ENCODE measurements at places on chromosomes 2 and 18.

DNA sequence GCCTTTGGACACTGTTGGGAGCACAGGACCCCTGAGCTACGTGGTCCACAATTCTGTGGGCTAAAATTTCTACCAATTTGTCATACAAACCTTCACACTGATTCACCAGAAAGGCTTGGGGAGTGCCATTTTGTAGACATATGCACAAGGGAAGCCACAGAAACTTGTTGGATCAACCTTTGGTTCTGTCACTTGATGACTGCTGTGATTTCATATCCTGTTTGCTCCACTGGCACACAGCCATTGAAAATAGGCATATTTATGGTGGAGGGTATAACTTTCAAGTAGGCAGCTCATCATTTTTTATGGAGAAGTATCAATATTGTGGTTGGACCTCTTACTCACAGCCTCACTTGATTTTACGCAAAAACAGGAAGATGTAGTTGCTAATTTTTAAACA is 10.5 kb downstream of the NAPG start:
- no peak for DNase-seq

DNA sequence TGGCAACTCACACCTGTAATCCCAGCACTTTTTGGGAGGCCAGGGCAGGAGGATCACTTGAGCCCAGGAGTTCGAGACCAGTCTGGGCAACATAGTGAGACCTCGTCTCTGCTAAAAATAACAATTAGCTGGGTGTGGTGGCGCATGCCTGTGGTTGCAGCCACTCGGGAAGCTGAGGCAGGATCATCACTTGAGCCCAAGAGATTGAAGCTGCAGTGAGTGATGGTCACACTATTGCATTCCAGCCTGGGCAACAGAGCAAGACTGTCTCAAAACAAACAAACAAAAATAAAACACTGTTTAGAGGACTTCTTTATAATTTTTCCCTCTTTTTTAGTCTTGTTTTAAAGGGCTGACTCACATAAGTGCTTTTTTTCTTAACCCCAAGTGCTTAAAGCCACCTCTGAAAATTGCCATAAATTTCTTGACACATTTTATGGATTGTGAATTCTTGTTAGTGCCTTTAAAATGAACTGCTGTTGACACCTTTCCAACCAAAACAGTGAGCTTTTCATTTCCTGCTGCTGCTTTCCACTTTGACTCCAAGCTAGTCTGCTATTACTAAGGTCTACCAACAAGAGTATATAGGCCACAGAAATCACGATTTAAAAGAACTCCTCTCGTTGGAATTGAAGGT is 41.7 kb downstream of the CYP20A1 start:
- DNase-seq = no peak

DNA sequence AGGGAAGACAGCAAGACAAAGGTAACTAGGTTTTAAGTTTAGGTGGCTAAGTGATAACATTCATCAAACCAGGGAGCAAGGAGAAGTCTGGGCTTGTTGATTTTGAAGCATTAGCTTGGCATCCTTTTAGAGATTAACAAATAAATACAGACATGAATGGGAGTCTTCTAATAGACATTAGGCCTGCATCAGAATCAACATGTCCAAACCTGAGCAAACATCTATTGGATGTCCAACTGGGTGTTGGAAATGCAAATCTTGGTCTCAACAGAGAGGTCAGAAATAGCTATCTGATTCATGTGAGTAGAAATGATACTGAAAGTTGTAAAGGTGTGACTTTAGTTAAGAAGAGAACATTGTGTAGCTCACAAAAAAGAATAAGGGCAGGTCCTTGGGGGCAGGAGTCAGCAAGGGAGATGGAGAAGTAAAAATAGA is 85.5 kb upstream of the RND3 start:
- DNase-seq = no peak

DNA sequence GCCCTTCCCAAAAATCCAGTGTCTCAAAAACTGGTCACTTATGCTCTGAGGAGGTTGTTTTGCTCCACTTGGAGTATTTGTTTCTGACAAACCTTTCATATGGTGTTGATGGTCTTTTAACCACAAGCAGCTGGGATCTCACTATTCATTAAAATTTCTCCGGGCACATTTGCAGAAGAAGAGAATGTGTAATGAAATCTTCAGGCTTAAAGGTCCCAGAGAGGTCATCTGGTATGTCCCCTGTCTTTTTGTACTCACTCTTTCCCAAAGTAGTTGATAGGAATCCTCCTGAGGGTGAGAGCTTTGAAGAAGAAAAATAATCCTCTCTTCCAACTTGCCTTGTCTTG is 430.8 kb downstream of the SETBP1 start:
- no peak for DNase-seq

DNA sequence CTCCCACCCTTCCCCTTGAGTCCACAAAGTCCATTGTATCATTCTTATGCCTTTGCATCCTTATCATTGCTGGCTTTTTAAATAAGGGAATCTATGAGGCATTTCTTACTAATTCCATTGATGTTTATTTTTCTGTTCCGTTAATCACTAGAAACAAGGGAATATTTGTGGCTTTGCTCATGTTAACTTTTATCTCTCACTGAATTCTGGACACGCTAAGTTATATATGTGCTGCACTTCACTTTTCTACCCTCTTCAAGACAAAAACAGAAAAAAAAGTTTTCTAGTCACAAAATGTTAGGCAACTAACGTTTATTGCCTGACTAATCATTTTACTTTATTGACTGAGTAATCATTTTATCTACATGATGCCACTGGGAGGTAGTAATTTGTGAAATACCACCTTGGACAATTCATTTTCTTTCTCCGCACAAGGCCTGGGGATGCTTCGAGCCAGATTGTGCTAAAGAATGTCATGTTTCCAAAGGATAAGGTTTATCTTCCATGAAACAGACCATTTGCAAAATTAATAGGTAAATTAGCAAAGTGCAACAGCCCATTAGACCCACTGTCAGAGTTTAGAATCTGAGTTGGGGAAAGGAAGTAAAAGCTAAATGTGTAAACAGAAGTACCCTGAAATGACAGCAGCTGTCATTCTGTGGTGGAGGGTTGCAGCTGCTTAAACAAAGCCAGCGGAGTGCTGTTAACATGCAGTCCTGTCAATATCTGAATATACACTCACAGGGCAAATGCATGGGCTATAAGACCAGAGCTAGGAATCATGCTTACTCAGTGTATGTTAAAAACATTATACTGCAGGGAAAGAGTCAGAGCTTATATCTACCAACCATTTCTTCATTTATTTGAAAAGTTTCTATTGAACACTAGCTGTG is 658.7 kb downstream of the CNTNAP5 start:
- DNase-seq = no peak

DNA sequence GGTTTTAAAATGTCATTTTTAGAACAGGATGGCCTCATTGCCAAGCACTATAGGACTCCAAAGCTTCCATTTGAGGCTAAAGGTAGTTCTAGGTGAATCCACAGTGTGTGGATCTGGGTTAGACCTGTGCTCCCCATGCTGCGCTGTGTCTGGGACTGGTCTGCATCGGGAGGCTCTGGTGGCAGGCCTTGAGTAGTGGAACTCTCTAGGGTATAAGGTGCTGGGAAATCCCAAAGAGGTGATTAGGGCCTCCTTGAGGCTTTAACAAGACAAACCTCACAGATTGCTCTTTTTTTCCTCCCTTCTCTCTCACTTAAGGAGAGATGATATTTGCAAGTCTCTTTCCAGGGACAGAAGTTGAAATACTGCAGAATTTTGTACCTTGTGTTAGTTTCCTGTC is 9.3 kb downstream of the SEC11C start:
- no peak for DNase-seq

- no peak for DNase-seq
These were observed at the start of gene CNTNAP5 for GRCh38 chr2:124025171-124025580. Gene CNTNAP5, plus strand, starts transcription at chr2:124025287. Its CDS starts 364 bp downstream, at chr2:124025651.

DNA sequence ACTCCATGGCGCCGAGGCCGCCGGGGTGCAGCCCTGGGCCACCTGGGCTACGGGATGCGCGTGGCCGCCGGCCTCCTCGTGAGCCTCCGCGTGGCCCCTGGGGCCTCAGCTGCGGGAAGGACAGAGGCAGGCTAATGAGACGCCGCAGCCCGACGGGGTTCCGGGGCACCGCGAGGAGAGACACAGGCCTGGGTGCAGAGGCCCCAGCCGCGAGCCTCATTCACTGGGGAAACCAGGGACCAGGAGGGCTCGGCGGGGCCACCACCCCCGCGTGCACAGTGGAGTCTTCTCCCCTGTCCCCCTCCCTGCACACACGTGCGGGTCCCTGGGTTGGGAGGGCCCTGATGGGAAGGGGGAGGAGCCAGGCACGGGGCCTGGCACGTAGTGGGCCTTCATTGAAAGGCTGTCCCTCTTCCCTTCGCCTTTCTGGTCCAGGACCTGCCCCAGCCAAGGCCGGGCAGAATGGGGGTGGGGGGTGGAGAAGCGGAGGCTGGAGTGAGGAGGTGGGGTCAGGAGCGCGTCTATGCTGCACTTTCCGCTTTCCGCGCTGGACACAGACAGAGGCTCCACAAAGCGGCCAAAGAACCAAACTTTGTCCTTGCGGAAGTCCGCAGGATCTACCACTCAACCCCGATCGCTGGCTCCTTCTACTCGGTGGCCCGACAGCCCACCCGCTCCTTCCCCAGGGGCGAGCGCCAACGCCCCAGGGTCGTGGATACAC is 9.1 kb downstream of the ALPP start:
- DNase-seq = no peak

DNA sequence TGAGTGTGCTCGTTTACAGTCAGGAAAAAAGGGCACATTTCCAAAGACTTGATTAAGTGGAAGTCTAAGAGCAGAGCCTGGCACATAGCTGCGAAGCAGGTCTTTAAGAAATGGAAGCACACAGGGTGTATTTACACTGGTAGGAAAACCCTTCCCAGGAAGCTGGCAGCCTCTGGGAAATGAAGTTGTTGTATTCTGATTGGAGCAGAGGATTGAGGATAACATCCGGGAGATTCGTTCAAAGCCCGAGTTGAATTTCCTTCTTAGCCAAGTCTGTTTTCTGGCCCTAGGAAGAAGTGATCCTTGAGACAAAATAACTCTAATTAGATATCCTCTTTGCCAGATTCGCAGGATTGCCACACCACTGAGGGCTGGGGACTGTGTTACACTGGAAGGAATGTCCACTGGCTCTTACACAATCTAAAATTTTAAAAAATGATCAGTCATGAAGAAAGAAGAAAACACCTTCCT is 75.9 kb downstream of the ITGB1BP1 start:
- DNase-seq = no peak

Measured in stimulated activated CD4-positive, alpha-beta T cell treated with anti-CD3 and anti-CD28 coated beads, Interleukin-15, amount 100 ng/mL, for 1 hour (primary cell).